ENCODE measurements at places on chromosomes 7 and 10.

DNA sequence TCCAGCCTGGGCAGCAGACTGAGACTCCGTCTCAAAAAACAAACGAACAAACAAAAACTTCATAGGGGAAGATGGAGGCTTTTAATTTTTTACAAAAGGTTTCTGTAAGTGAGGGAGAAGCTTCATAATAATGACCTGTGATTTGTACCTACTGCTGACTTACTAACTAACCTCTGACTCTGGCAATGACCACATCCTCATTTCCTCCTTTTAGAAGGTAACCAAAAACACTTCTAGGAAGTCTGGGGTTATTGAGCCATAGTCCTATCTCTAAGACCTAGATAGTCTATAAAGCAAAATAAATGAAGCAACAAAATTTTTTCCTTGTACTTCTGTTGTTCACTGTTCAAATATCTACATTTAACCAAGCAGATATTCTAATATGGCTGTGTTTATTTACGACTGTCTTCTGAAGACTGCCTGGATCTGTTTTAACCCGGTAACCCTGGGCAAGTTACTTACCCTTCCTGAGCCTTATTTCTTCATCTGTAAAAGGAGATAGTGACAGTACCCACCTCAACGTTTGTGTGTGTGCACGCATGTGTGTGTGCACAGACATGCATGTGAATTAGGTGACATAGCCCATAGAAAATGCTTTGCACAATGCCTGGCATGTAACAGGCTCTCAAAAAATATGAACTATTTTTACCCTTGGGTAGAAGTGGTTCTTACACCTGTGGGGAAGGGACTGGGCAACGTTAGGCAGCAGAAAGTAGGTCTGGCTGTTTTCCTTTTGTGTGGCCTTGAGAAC lies 30.8 kb upstream of the SMNDC1 start:
- DNase-seq = no peak

GRCh38 chr7:1041551-1042491 lies 2.5 kb upstream of the GPR146 start:
- DNase-seq = no peak

DNA sequence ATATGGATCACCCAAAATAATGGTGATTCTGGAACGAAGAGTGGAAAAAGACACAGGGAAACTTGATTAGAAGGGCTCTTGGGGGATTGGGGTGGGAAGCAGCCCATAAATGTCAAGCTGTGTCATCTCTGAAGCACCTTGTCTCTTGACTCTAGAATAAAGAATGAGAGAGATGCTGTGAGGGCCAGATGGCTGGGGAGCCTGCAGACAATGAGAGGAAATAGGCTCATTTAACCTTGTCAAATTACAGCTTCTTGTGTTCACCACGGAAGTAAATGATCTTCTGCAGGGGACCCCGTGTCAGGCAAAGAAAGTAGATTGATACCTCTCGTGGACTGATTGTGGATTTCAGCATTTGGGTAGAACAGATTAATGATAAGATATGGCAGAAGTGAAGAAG lies 159.3 kb downstream of the ST7 start:
- no peak for DNase-seq

GRCh38 chr7:23298141-23298881 lies 828 bp upstream of the MALSU1 start:
- no peak for DNase-seq

DNA sequence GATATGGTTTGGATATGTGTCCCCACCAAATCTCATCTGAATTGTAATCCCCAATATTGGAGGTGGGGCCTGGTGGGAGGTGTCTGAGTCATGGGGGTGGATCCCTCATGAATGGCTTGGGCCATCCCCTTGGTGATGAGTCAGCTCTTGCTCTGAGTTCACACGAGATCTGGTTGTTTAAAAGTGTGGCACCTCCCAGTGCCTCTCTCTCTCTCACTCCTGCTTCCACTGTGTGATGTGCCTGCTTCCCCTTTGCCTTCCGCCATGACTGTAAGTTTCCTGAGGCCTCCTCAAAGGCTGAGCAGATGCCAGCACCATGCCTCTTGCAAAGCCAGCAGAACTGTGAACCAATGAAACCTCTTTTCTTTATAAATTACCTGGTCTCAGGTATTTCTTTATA lies 4.8 kb upstream of the GCK start:
- no peak for DNase-seq

DNA sequence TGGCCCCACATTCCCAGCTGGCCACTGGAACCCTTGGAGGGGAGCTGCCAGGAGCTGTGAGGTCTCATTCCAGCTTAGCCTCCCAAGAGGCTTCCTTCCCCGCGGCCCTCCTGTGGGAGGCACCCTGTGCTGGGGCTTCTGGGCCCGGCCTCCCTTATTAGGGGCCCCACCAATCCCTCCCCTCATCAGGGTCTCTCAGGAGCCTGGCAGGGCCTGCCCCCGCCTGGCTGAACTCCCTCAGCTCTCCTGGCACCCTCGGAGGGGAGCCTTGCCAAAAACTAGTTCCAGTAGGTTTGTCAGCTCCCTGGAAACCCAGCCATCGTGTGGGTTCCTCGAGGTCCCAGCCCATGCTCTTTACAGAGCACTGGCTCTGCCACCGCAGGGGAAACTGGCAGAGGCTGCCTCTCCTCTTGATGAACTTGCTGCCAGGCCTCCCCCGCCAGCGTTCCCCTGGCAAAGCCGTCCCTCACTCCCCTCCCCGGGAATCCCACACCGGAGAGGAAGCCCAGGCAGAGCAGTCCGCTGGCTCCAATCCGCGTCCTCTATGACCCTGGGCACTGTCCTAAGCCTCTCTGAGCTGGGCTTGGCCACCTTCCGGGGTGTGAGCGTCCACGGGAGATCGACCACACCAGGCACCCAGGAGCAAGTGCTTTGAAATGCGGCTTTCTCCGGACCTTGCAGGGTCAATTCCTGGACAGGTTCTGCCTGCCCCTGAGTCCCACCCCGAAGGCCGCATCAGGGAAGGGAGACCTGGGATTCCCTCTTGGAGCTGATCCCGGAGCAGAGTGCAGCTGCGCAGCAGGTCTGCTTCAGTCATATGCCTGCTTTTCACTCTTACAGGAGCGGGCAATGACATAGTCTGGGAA lies 139.8 kb downstream of the ARHGAP22 start:
- no peak for DNase-seq

GRCh38 chr10:62182595-62182994 lies 86.0 kb downstream of the RTKN2 start:
- DNase-seq = no peak

Measured in NCI-H1105 treated with DMSO at 0.1 percent for 48 hours (cell line).